Esophagus squamous epithelium (tissue), 5 donors: ENCODE measurements at places on chromosomes 4 and X.

DNA sequence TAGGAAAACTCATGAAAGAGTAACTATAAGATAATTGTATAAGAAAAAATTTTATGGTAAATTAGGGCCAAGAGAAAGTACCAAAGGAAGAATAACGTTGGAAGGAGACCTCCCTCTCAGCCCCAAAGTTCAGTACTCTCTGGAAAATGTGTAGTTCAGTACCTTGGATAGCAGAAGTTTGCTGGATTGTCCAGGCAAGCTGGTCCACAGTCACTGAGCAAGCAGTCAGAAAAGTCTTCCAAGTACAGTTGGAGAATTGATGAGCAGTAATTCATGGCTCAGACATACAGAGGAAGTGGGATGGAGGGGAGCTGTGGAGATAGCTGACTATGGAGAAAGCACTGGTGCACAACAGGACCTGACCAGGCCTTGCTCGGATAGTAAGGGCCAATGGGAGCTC is 598.2 kb upstream of the NDST4 start:
- no peak for DNase-seq

GRCh38 chr4:10461850-10462400 is 4.7 kb upstream of the ZNF518B start:
- DNase-seq = no peak

- DNase-seq = no peak
Measured at GRCh38 chrX:40107291-40108161, 9.8 kb upstream of the BCOR start.

GRCh38 chrX:71095033-71095432 is 618 bp upstream of the FOXO4 start:
- no peak for DNase-seq
